ENCODE measurements at places on chromosomes 7 and 10.

DNA sequence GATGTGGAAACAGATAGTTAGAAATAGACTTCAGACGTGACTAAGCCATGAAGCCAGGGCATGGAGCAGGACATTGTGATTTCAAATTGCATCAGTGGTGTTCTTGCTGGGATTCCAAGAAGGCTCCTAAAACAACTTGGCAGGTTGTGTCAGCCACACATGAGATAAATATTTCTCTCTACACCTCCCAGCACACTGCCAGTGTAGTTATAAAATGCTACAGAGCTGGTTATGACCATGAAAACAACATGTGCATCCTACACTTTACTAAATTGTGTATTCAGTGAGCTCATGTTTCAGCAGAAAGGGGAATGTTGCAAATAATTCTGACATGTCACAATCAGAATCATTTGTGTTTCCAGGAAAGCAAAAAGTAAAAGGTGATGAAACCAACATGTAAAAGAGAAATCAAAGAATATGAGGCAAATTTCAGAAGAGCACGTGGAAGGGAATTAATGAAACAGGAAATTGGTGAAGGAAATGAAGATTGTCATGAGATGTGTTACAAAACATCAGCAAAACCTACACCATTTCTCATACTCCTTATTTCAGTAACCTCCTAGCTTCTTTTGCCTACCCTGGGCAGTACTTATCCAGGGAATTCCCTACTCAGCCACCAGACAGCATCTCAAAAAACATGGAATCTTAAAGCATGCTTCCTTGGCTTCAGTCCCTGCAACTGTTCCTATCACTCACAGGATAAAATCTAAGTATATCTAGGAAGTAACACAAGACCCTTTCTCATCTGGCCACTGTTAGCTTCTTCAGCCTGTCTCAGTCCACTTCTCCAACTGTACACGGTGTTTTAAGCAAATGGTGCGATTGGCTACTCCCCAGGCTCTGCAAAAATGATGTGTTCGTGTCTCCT, 5.8 kb upstream of the CYP3A7 start:
- DNase-seq = no peak

- DNase-seq = peak; percentile 23
Observed at GRCh38 chr10:96833220-96834001, 1.3 kb downstream of the LCOR start.

GRCh38 chr10:108275895-108276685, 1111.6 kb upstream of the SORCS1 start:
- DNase-seq = no peak

DNA sequence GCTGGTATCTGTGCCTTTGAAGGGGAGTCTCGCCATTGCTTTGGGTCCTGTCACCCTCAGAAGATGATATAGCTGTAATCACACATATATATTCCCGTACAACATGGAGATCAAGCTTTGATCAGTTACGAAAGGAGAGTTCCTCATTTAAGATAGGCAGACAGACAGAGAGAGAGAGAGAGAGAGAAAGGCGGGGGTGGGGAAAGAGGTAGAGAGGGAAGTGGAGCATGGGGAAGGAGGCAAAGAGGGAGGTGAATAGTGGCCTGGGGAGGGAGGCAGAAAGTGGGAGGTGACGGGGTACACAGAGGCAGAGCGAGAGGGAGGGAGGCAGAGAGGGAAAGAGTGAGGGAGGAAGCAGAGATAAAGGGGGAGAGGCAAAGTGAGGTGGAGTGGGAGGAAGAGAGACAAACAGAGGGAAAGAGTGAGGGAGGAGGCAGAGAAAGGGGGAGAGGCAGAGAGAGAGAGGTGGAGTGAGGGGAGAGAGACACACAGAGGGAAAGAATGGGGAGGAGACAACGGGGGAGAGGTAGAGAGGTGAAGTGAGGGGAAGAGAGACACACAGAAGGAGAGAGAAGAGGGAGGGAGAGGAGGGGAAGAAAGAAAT, 44.6 kb upstream of the C1QL3 start:
- no peak for DNase-seq

- DNase-seq = no peak
Observed at GRCh38 chr10:20128811-20129210, 312.6 kb downstream of the PLXDC2 start.

DNA sequence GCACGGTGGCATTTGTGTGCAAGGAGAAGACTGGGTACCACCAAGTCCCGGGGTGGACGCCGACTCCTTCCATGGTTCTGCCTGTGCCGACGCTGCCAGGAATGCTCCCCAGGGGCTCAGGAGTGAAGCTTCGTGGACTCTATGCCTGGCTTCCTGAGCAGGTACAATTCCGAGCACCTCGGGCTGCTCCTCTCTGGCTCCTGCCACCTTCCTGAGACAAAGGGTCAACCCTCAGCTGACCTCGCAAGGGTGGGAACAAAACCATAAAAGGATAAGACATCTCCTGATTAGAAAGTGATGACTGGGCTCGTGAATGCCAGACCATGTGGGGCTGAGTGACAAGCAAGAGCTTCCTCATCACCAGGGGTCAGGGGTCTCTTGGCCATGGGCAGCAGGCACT, 31.8 kb downstream of the CALML3 start:
- no peak for DNase-seq

DNA sequence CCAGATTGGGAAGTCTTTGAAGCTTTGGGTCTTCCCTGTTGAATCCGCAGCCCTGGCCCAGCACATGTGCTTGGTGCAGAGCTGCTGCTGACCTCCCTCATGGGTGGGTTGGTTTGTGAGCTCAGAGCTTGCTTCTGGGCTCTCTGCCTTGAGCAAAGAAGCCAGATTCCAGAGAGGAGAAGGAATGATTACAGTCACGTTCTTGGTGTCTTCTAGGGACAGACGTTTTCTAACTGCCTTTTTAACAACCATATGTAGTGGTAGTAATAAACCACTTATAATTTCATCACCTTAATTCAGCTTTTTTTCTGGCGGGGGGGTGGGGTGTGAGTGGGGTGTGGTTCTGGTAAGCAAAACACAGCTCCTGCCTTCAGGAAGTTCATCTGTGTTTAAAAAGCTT, 39.5 kb downstream of the LRMDA start:
- DNase-seq = no peak

GRCh38 chr10:91415816-91416215, 5.7 kb downstream of the HECTD2 start:
- no peak for DNase-seq

DNA sequence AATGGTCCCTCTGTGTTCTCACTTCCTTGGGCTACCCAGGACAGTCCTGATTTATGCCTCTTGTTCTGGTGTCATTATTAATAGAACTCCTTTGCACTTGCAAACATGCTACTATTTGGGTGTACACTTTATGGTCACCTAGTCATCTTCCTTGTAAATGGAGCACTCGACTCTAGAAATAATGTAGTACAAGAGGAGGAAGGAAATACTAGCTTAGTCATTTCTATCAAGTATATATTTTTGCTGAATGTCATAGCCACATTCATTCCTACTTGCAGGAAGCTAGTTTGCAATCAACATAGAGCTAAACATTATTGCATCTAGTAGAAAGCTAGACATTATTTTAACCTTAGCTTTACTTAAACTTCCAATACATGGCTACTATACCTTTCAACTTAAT, 335.3 kb downstream of the MAGI2 start:
- no peak for DNase-seq

All from amygdala (tissue), 56 donors.